ENCODE measurements at places on chromosomes 11 and 22.

DNA sequence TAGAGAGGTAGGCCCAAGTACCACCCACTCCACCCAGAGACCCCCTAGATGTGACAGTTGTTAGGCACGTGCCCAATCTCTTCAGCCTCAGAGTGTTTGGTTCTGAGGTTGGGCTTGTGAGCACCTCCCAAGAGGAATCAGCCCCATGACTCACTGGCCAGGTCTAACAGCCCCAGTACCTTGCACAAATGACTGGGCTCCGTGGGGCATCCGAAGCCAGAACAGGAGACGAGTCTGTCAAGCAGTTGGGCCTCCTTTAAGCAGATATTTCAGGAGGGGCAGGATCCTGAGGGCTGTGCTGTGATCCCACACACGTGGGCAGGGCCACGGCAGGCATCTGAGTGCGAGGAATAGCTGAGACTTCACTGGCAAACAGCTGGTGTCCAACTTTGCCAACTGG lies 29.1 kb upstream of the FGF19 start:
- DNase-seq: no peak

DNA sequence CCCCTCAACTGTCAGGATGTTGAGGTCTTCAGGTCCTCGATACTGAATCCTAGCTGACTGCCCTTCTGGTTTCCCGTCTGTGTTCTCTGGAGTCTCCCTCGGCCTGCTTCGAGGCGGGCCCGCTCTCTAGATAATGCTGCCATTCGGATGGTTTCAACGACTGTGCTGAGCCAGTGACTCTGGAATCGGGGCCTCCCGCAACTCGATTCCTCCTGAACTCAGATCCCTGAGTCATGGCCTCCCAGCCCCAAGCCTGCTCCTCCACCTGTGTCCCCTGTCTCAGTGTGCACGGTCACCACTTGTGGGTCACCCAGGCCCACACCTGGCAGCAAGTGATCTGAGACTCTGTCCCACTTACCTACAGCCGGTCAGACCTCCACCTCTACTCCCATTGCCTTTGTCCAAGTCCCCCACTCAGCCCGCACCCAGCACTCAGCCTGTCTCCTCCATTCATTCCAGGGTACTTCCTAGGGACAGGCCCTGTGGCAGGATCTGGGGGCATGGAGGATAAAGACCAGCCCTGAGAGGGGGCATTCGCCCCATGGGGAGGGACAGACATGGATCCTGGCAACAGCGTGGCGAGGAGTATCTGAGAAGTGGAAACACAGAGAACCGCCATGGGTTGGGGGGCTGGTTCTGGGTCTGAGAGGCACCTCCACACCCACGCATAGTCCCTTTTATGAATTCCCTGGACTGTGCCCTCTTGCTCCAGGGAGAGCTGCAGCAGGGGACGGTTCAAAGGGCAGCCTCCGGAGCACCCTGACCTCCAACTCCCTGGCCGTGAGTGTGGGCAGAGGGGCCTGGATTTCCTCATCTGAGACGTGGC lies 14.3 kb downstream of the MPST start:
- DNase-seq: no peak

DNA sequence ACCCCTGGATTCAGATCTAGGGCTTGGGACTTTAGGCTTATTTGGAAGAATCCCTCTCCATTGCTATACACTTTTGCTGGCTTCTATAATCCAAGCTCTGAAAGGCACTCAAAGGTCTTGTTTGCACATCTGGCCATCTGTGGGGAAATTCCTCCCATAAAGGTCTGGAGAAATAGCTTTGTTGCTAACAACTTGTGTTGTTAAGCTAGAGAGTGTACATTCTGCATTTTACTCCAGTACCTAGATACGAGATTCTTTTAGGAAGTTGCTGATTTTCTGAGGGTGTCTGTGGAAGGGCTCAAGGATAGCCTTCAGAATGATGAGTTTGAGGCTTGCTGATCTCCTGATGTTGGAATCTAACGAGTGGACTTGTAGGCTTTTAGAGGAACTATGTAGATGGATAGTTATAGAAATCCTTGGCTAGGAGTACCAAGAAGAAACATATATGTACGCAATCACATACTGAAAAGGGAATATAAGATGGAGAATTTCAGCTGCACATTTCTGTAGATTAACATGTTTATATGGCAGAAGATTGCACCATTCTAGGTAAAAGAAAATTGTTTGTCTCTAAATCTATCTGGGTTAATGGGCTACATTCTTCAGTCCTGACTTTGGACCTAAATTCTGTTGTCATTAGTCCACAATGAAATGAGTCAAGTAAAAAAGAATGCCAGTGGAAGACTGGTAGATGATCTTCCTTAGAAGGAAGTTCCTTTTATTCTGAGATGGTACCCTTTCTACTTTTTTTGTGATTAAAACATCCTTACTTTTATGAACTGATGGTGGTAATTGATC lies 51.0 kb downstream of the UBASH3B start:
- DNase-seq: peak; percentile 86

- peak; percentile 97 for DNase-seq
Observed at GRCh38 chr22:39316440-39317083, 2.9 kb downstream of the RPL3 start.

GRCh38 chr11:7612661-7613393 lies 60.5 kb downstream of the CYB5R2 start:
- DNase-seq: peak; percentile 71
